ENCODE measurements at places on chromosomes 2 and 18.
A peak's percentile ranks its signal among the peaks of the same experiment; 100 is the strongest.

DNA sequence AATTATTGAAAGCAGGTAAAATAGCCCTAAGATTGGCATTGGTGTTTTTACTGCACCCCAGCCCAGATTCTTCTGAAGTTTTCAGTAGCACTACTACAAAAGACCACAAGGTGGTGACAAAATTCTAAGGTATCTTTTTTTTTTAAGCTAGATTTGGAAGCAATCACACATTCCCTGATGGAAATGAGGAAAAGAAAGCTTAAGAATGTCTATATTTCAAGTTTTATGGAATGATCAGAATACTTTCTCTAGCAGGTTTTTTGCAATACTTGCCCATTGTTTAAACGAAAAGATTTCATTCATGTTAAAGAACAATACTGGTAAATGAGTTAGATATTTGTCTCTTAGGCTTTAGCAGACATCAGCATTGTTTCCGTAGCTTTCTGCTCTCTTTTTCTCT is 32.1 kb upstream of the ZNF638 start:
- DNase-seq: no peak

- DNase-seq: no peak
These were observed 119.6 kb upstream of the DTNA start for GRCh38 chr18:34590503-34590902.

DNA sequence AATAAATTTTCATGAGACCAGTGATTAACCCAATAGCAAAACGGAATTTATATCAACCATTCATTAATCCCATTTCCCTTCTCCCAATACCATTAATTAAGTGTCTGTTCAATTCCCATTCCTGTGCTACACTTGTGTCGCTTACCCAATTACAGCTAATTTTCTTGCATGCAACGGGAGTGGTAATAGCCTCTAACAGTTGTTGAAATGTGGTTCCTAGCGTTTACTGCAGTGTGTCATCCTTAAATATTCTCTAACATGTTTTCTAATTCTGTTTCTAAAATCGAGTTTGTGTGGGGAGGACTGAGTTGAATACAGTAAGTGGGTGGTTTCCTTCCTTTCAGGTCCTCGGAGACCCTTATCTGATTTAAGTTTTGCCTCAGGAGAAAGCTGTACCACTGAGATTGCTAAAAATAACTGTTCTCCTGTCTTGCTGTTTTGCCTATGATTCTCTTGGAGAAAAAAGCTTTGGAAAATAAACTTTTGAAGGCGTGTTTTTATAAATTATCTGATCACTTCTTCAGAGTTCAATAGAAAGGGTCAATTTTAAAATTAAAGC is 59.3 kb upstream of the LRRTM1 start:
- DNase-seq: no peak

- DNase-seq: peak; percentile 88
These were observed 32.7 kb downstream of the LPIN1 start for GRCh38 chr2:11778923-11779757.

- DNase-seq: no peak
These were observed 274.0 kb upstream of the FAM98A start for GRCh38 chr2:33873076-33873605.

Measured in stimulated activated CD4-positive, alpha-beta T cell treated with anti-CD3 and anti-CD28 coated beads, Interleukin-12 subunit alpha, Interleukin-12 subunit beta, amount 100 ng/mL, for 24 hours (primary cell).